SHP77 (cell line): ENCODE measurements at places on chromosomes 7 and 10.

GRCh38 chr7:139901901-139902300 lies 72.8 kb downstream of the TBXAS1 start:
- DNase-seq: no peak

DNA sequence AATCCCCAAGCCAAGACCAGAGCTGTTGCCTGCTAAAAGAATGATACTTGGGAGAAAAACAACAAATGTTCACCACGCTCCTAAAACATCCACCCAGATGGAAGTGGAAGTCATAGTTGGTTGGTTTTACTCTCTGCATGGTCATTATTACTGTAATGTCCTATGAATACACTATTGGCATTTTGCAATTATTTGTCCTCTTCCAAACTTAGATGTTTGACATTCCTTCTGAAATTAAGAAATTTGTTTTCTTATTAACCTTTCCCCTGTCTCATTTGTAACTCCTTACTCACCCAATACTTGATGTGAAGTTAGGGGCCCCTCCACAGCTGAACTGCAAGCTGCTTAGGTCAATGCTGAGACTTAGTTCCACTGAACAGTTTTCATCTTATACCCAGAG lies 383.3 kb downstream of the INHBA start:
- DNase-seq: no peak

- no peak for DNase-seq
These were observed 4.1 kb downstream of the MKLN1 start for GRCh38 chr7:131331806-131332205.

GRCh38 chr10:132967540-132967939 lies 25.2 kb upstream of the CFAP46 start:
- no peak for DNase-seq

DNA sequence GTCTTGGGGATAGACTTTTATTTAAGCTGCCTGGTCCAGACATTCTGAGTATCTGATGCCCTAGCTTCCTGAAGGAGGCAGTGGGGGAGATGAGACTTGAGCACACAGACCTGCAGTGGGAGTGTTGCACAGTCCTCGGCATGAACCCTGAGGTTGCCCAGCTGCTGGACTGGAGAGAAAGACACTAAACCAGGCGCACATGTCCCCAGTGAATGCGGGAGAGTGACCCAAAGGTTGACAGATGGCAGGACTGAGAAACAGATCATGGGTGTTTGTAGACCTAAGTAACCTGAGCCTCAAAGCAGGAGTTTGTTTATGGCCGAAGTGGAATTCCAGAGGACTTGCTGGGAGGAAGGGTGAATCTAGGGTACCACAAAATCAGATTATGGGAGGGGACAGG lies 15.7 kb upstream of the MSRB2 start:
- no peak for DNase-seq

DNA sequence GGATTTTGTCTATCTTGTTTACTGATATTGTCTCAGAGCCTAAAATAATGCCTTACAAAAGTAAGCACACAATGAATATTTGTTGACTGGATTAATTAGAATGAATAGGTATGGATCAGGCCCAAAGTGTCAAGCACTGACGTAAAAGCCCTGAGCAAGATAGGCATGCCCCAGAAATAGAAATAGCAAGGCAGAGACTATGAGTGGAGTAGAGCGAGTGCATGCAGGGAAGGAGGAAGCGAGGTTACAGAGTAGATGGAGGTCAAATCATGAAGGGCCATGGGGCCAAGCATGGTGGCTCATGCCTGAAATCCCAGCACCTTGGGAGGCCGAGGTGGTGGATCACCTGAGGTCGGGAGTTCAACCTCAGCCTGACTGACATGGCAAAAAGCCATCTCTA lies 51.6 kb upstream of the SFTPD start:
- no peak for DNase-seq

DNA sequence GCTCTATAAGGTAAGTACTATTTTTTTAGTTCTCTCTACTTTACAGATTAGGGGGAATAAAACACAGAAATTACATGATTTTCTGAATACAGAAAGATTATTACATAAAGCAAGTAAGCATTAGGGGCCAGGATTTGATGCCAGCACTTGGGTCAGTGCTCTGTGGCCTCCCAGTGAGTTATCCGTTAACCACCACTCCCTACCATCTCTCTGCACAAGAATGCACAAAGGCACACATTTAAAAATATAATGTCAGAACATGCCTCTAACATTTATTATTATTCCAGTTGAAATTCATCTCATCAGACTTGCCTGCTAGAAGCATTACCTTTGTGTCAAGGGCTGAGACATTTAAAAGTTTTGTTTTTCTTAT lies 59.0 kb downstream of the MET start:
- no peak for DNase-seq

- peak; percentile 15 for DNase-seq
These were observed 534 bp upstream of the ACBD5 start for GRCh38 chr10:27241010-27241651.

GRCh38 chr10:6098156-6098555 lies 9.3 kb downstream of the RBM17 start:
- no peak for DNase-seq

- DNase-seq: no peak
These were observed 20.9 kb upstream of the FAM20C start for GRCh38 chr7:171364-171904.

GRCh38 chr10:9102026-9102425 lies 1047.5 kb downstream of the GATA3 start:
- DNase-seq: no peak
